Pancreas (tissue), 10 donors: ENCODE measurements at places on chromosomes 7 and 10. TPM values are rescaled to one million over a fixed set of nuclear protein-coding genes. Genes with fewer than 3 reads are reported as not detected.

GJC3 gene
- 0.37 TPM for total RNA-seq

AS3MT gene
- total RNA-seq, result 3.0 TPM

CFAP43 gene
- total RNA-seq, result 2.4 TPM

ST7 gene
- total RNA-seq, result 17.6 TPM

PPP3CB gene
- total RNA-seq, result 13.6 TPM

ACSM6 gene
- 4.3 TPM for total RNA-seq

DNA sequence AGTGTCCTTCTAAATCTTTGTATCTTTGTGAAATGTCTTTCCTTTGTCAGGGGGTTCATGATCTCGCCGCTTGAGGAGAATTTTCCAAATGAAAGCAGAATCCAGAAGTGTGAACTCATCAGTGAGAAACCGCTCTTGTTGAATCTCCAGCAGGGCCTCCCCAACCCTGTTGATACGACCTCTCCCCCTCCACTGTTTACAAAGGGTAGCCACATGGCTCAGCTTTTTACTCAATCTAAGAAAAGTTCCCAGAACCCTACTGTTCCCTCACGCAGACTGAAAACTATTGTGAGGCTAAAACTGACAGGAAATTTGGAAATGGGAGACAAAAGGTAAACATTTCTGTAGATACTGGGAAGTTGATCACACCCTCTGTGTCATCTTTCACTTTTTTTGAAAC, 73.9 kb downstream of the SEMA3C start:
- H3K4me3 ChIP-seq, result no peak overlapping the region
- H3K27me3 ChIP-seq, result no peaks in the 10 kb centered on the region
- H3K36me3 ChIP-seq, result no peaks in the 10 kb centered on the region
- H3K27ac ChIP-seq, result no peak overlapping the region
- no peak for DNase-seq

DNA sequence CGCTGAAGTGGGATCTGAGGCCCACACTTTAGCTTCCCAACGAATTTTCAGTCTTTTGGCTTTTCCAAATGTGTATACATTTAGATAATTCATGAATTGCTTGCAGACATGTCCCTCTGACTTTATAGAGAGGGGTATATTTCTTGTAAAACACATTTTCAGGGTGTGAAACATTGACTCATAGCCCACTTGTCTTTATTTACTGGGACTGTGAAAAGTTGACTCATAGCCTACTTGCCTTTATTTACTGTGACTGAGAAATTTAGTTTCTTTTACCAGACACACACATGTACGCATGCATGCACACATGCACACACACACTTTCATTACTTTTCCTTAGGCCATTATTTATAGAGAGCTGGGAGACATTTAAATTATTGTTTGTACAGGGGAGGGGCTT, 79.1 kb downstream of the VTI1A start:
- H3K27ac ChIP-seq, result no peak overlapping the region
- DNase-seq, result no peak

DNA sequence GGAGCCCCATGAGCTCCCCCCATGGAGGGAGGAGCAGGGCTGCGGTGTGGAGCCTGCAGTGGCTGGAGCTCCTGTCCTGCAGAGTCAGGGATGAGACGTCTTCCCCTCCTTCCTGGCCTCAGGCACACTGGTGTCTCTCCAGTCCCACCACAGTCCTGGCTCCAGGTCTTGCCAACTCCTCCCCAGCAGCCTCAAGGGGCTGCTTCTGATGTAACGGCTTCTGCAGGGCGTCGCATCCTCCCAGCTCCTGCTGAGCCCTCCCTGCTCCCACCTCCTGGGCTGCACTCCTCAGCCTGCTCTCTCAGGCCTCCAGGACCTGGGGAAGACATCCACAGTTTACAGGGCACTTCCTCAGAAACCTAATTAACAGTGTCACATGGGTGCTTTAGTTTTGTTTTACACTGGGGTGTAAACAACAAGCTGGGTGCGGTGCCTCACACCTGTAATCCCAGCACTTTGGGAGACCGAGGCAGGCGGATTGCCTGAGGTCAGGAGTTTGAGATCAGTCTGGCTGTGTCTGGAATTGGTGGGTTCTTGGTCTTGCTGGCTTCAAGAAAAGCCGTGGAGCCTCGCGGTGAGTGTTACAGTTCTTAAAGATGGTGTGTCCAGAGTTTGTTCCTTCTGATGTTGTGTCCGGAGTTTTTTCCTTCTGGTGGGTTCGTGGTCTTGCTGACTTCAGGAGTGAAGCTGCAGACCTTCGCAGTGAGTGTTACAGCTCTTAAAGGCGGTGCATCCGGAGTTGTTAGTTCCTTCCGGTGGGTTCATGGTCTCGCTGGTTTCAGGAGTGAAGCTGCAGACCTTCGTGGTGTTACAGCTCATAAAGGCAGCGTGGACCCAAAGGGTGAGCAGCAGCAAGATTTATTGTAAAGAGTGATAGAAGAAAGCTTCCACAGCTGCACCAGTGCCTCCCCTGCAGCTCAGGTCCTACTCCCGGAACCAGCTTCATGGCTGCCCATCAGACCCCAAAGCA, 95.0 kb downstream of the PAXIP1 start:
- H3K27ac ChIP-seq, result no peak overlapping the region
- H3K36me3 ChIP-seq, result no peaks in the 10 kb centered on the region
- H3K27me3 ChIP-seq, result no peaks in the 10 kb centered on the region
- DNase-seq, result no peak
- no peaks in the 10 kb centered on the region for H3K4me1 ChIP-seq

- H3K27ac ChIP-seq, result no peak overlapping the region
- H3K27me3 ChIP-seq, result no peaks in the 10 kb centered on the region
- no peak for DNase-seq
- H3K36me3 ChIP-seq, result no peaks in the 10 kb centered on the region
Observed at GRCh38 chr7:109611656-109612055, 1042.0 kb downstream of the DNAJB9 start.

DNA sequence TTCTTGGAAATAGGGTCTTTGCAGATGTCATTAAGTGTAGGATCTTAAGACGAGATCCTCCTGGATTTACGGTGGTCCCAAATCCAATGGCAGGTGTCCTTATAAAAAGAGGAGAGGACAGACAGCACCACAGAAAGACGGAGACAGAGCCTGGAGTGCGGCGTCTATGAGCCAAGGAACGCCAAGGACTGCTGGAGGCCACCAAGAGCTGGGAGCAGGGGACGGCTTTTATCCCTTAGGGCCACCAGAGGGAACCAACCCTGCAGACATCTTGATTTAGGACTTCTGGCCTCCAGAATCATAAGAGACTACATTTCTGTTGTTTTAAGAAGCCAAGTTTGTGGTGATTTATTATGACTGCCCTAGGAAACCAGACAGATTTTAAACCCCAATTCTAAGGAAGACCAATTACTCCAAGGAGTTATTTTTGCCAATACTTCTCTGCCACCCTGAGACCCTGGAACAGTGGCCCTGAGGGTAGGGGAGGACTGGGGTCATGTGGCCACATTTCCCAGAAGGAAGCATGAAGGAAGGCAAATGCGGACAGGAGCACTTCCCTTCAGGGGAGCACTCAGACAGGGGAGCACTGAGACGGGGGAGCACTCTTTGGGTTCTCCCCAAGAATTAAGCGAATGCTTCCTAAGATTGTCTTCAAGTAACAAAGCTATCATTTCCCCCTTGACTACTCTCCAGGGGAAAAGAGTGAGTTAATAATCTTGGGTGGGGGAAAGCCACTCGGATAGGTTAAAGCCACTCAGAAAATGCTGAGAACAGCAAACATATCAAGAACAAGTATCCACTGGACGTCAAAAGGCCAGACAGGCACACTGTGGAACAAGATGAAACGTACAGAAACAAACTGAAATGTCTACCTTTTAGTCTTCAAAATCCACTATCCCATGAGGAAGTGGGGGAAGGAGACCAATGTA, 67.5 kb downstream of the CHST15 start:
- no peak for DNase-seq
- H3K4me1 ChIP-seq, result no peaks in the 10 kb centered on the region
- H3K4me3 ChIP-seq, result no peak overlapping the region
- no peaks in the 10 kb centered on the region for H3K27me3 ChIP-seq

GRCh38 chr7:28685644-28686417, 272.3 kb downstream of the TRIL start:
- DNase-seq, result peak; percentile 73
- no peaks in the 10 kb centered on the region for H3K4me1 ChIP-seq
- no peaks in the 10 kb centered on the region for H3K27me3 ChIP-seq
- H3K4me3 ChIP-seq, result peak overlapping the region; percentile 6

- H3K4me3 ChIP-seq, result no peak overlapping the region
- DNase-seq, result no peak
- no peaks in the 10 kb centered on the region for H3K27me3 ChIP-seq
Observed at GRCh38 chr7:117828825-117829224, 44.4 kb downstream of the CTTNBP2 start.

DNA sequence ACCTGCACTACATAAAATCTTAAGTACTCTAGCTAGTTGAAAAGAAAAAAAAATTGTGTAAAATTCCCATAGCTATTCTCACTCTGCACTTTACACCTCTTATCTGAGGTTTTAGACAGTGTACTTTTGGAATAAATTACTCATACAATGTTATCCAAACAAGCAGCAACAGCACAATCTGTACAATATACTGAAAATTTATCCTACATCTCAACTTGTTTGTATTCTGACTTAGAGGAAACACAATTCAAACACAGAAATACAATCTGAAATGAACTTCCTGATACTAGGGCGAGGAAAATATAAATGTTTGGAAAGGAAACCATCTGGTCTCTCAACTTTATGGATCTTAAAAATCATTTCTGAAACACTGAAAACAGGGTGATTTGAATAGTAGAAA, 381.7 kb downstream of the THSD7A start:
- H3K36me3 ChIP-seq, result no peaks in the 10 kb centered on the region
- no peak for DNase-seq
- H3K27me3 ChIP-seq, result no peaks in the 10 kb centered on the region
- H3K27ac ChIP-seq, result no peak overlapping the region

DNA sequence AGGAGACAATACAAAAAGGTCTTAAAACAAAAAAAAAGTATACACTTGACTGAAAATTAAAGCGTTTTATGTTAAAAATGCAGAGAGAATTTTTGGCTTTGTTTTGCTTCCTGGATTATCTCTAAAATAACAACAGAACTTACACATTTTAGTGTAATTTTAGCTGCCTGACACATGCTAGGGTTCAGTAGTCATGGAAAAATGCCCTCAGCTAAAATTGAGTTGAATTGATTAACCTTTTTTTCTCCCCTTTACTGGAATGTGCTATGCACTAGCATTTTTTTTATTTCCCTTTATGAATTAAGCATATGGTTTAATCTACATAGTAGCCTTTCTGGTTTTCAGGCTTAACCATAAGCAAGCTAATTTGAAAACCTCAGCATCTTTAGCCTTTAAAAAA, 89.9 kb downstream of the ZNF277 start:
- no peak for DNase-seq
- no peak overlapping the region for H3K27ac ChIP-seq
- no peaks in the 10 kb centered on the region for H3K27me3 ChIP-seq

GRCh38 chr10:115093776-115094408, 727 bp downstream of the ATRNL1 start:
- H3K4me1 ChIP-seq, result no peaks in the 10 kb centered on the region
- peak; percentile 38 for DNase-seq
- H3K27ac ChIP-seq, result no peak overlapping the region
- no peaks in the 10 kb centered on the region for H3K36me3 ChIP-seq
- H3K27me3 ChIP-seq, result no peaks in the 10 kb centered on the region

DNA sequence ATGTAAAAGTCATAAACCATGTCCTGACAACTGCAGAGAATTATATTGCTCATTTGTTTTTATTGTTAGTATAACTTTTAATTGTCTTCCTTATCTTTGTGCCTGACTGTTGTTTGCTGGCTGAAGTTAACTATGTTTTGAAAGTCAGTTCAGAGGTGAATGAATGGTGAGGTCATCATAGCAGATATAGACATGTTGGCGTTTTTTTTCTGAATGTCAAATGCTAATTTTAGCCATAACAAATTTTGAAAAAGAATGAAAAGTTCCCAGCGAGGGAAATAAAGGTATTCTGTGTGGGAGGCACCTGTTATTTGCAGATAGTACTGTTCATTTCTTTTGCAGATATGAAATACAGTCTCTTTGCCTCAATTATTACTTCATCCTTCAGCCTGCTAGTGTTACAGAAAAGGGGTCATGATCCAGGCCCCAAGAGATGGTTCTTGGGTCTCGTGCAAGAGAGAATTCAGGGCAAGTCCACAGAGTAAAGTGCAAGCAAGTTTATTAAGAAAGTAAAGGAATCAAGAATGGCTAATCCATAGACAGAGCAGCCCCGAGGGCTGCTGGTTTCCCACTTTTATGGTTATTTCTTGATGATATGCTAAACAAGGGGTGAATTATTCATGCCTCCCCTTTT, 96.5 kb downstream of the CAMK1D start:
- peaks cover 15% of the 10 kb centered on the region for H3K4me1 ChIP-seq
- H3K4me3 ChIP-seq, result no peak overlapping the region
- H3K36me3 ChIP-seq, result no peaks in the 10 kb centered on the region
- no peaks in the 10 kb centered on the region for H3K27me3 ChIP-seq
- no peak overlapping the region for H3K27ac ChIP-seq

DNA sequence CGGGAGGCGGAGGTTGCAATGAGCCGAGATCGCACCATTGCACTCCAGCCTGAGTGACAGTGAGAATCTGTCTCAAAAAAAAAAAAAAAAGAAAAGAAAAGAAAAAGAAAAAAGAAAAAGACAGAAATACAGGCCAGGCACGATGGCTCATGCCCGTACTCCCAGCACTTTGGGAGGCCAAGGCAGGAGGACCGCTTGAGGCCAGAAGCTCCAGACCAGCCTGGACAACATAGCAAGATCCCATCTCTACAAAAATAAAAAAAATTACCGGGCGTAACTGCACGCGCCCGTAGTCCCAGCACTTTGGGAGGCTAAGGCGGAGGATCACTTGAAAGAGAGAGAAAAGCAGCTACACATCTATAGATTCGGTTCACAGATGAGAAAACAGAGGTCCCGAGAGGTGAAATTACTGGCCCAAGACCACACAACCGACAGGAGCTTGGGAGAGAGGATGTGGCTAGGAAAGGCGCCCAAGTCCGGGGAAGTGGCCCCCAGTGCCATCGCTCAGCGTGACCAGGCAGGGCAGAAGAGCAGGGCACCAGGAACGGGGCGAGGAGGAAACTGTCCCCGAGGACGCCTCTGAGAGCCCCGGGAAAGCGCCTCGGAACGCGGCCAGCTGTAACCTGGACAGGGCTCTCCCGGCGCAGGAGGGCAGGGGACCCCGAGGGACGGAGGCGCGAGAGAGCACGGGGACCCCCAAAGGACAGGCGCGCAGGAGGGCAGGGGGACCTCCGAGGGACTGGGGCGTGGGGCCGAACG, 612 bp downstream of the SNX8 start:
- no peak for DNase-seq
- peaks cover 4% of the 10 kb centered on the region for H3K4me1 ChIP-seq

- H3K4me1 ChIP-seq, result no peaks in the 10 kb centered on the region
- no peaks in the 10 kb centered on the region for H3K36me3 ChIP-seq
- H3K27me3 ChIP-seq, result no peaks in the 10 kb centered on the region
- no peak overlapping the region for H3K27ac ChIP-seq
Observed at GRCh38 chr10:132774902-132775863, 10.8 kb downstream of the NKX6-2 start.

DNA sequence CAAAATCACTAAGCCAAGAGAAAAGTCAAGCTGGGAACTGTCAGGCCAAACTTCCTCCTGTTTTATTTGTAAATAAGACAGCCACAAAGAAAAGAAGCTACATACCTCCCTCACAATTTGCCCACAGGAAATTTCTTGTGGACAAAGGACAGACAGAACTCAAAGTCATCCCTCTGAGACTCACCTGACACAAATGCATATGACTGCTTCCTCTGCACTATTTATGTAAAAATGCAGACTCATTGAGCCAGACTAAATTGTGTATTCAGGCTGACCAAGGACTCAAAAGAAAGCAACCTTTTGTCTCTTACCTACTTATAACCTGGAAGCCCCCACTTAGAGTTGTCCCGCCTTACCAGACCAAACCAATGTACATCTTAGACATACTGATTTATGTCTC, 11.8 kb downstream of the TOMM7 start:
- no peaks in the 10 kb centered on the region for H3K36me3 ChIP-seq
- H3K27ac ChIP-seq, result no peak overlapping the region
- H3K27me3 ChIP-seq, result no peaks in the 10 kb centered on the region
- H3K4me3 ChIP-seq, result no peak overlapping the region
